ENCODE measurements at places on chromosomes 7 and 10.

GRCh38 chr10:15168291-15168785 lies at the start of gene NMT2:
NMT2 (minus strand) TSS chr10:15168693; CDS start chr10:15168612, 81 bp downstream.
- no peak for DNase-seq

DNA sequence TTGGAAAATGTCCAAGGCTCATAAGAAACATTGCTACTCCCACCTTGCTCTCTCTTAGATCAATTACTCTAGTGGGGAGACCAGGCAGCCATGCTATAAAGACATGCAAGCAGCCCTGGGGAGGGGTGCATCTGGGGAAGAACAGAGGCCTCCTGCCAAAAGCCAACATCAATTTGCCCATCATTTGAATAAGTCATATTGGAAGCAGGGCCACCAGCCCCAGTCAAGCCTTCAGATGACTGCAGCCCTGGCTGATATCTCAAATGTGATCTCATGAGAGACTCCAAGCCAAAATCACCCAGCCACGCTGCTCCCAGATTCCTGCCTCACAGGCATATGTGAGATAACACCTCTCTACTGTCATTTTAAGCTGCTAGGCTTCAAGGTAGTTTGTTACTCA lies 157.5 kb upstream of the PDE1C start:
- no peak for DNase-seq

- no peak for DNase-seq
Observed at GRCh38 chr7:35384761-35385700, 131.1 kb upstream of the TBX20 start.

DNA sequence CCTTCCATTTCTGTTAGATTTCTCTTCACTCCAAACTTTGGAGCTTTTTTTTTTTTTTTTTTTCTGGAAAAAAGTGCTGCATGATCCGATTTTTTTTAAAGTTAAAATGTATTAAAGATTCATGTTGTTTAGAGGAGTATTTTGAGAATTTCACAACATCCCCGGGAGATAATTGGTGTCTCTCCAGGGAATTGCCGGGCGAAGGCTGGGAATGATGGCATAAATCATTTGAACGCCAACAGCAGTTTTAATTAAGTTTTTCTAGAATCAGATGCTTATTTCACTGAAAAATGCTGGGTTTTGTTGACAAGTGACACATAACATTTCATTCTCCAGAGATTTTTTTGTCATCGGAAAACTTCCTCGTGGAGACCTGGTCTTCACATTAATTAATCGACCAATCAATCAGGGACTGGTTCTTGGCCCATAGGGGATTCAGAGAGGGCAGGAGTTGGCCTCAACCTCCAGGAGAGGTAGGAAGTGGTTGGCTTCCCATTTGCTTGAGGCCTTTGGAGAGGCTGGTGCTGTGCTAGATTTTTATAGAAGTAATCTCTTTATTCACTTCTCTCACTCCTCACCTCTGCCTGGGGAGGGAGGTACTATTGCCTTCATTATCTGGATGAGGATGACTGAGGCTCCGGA lies 439.4 kb downstream of the TYW1 start:
- DNase-seq = no peak

GRCh38 chr7:85587785-85588184 lies 400.9 kb upstream of the SEMA3D start:
- DNase-seq = no peak

DNA sequence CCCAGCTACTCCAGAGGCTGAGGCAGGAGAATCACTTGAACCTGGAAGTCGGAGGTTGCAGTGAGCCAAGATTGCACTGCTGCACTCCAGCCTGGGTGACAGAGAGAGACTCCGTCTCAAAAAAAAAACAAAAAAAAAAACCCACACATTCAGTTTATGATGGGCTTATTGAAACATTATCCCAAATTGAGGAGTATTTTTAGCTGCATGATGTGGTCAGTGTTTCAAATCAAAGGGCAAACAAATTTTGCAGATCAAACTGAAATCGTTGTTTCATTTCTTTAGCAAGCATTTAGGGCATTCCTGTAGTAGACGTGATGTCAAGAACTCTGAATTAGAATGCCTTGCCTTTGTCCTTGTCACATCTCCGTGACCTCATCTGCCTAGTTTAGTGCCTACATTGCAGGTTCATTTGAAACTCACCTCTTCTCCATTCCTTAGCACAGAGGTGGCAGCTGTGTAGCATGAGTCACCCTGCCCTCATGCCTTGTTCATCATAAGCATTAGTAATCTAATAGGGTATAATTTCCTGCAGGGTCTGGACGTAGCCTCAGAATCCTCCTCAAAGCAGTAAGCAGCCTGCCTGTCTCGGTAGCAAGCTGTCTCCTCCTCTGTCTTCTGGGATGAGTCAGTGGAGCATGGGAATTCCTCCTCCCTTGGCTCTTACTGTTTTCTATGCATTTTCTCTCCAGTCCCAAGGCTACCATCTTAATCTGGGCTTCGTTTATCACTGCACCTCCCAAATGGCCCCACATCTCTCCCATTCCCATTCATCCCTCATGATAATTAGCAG lies 73.8 kb downstream of the CUL1 start:
- DNase-seq = no peak

- DNase-seq = no peak
Observed at GRCh38 chr7:108235451-108236061, 105.4 kb upstream of the LAMB4 start.

DNA sequence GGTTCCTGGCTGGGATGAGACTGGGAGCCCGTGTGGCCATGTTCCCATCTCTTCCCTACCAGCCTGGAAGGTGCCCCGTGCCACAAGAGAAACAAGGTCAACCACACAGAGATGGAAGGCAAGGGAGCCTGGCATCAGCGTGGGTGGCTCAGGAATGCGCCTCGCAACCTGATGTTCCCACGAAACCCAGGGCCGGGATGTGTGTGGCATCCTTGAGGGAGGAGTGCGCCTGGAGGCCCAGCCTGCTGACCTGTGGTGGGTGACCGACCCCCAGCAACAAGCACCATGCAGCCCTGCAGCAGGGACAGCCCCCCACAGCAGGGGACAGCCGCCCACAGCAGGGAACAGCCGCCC lies 267.2 kb downstream of the ELFN1 start:
- no peak for DNase-seq

GRCh38 chr7:1961701-1962276 lies 271.0 kb downstream of the MAD1L1 start:
- DNase-seq = no peak

DNA sequence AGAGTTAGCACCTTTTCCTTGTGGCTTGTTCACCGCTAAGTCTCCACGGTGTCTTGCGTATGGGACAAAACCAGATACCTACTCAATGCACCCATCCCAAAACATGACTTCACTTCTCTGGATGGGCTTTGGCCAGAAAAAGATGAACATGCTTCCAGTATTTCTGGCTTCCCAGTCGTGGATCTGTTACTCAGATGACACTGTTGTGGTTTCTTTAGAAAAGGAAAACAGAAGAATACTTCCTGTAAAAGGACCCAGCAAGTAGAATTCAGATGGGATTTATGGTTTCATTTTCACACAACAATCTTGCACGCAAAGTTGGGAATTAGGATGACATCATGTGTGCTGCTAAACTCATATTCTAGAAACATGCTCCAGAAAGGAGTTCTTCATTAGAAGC lies 216.7 kb downstream of the ADAM12 start:
- DNase-seq = no peak

DNA sequence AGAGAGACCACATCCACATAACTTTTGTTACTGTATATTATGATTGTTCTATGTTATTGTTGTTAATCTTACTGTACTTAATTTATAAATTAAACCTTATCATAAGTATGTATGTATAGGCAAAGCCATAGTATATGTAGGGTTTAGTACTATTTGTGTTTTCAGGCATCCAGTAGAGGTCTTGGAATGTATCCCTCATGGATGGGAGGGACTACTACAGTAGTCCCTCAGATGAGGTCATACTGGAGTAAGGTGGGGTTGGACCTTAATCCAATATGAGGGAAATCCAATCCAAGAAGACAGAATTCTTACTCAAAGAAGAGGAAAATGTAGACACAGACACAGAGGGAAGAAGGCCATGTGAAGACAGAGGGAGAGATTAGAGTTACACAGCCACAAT lies 34.1 kb upstream of the MALRD1 start:
- DNase-seq = no peak

- DNase-seq = no peak
Observed at GRCh38 chr7:94697035-94697974, 41.4 kb upstream of the SGCE start.

GRCh38 chr7:51860305-51860704 lies 543.7 kb upstream of the COBL start:
- DNase-seq = no peak

GRCh38 chr7:37947138-37947940 lies 26.9 kb downstream of the EPDR1 start:
- no peak for DNase-seq

DNA sequence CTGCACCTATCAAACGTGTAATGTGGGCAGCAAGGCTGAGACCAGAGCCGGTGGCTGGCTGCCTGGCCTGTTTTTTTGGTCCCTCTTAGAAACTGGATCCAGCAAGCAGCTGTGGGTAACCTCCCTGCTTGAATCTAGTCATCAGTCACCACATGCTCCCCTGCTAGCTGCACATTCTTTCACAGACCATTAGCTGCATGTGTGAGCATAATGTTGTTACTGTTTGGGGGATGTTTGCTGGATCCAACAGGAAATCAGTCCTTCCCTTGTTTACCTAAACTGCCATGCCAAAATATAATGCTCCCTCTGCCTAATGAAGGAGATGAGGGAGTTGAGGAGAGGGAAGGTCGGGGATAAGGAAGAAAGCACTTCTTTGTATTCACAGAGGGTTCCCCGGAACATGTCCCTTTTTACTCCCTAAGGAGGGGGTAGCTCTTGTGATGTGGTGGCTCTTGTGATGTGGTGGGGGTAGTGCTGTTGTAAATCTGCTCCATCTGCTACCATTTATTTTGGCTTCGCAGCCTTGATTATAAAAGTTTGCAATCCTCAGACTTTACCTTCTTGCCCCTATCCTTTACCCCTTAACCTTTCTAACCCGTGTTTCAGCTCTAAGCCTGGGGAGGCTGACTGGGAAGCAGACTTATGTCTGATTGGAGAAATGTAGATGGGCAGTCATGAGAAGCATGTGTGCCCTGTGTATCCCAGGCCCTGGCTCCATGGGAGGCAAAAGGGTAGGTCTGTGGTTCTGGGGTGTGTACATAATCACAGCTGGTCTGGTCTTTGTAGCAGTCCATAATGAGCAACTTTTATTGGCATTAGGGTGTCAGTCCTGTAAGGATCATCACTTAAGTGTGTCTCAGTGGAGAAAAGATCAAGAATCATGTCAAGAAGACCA lies 20.8 kb downstream of the LOXL4 start:
- DNase-seq = no peak

- DNase-seq = no peak
Observed at GRCh38 chr7:2818121-2818520, 26.0 kb downstream of the GNA12 start.

GRCh38 chr10:105834261-105835059 lies 1193.4 kb downstream of the SORCS3 start:
- no peak for DNase-seq

- no peak for DNase-seq
Observed at GRCh38 chr7:108132551-108133265, 2.5 kb upstream of the LAMB4 start.

DNA sequence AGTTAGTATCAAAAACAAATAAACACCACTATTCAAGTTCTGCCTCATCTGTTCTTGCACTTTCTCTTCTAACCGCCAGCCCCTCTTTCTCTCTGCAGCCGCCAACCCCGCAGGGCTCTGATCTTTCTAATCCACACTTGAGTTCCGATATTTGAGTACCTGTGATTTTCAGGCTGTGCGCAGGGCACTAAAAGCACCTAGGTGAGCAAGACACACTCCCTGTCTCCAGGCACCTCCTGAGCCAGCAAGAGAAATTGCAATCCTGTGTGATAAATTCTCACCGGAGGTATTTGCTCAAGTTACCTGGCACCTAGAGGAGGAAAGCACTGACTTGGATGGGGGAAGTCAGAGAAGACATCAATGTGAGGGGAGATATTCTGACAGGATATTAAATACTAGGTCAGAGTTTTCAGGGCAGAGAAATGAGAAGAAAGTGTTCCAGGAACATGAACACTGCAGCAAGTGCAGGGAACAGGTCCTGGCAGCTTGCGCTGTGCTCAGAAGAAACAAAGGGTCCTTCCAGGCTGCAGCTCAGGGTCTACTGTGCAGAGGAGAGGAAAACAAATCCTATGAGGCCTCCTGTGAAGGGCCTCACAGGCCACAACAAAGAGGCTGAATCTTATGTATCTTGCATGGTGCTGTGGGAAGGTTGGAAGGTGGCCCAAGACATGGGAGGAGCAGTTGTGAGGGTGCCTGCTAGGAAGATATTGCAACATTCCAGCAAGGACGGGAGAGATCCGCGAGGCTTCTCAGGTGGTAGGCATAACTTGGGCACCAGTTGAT lies 568.7 kb upstream of the MGMT start:
- DNase-seq = no peak

GRCh38 chr10:52551046-52551445 lies 221.5 kb downstream of the MBL2 start:
- DNase-seq = no peak

DNA sequence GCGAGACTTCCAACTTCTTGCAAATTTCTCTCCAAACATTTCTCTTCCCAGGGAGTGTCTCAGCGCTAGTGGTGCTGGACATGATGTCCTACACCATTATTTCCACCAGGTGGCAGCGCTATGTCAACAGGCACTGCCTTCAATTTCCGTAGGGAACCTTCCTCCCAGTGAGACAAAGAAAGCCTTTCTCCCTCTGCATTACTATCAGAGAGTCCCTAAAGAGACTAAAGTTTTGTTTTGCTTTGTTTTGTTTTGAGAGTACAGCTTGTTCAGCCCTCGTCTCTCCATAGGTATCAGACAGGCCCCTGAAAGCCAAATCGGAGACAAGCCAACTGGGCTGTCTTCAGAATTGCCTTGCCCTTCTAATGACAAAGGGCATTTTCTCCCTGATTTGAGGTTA lies 44.2 kb upstream of the GGCT start:
- no peak for DNase-seq

- no peak for DNase-seq
Observed at GRCh38 chr7:148856891-148857290, 27.2 kb downstream of the EZH2 start.

- DNase-seq = no peak
Observed at GRCh38 chr10:99788598-99789256, 6.3 kb downstream of the ABCC2 start.

GRCh38 chr10:124064676-124065075 lies 28.7 kb downstream of the CHST15 start:
- DNase-seq = no peak

- DNase-seq = no peak
Observed at GRCh38 chr7:2668401-2668800, 19.6 kb upstream of the AMZ1 start.

GRCh38 chr7:40717242-40717641 lies 582.4 kb downstream of the SUGCT start:
- DNase-seq = no peak
